ENCODE measurements at places on chromosomes 6 and 20.

- H3K27me3 ChIP-seq: no peaks in the 10 kb centered on the region
- no peak overlapping the region for H3K4me3 ChIP-seq
- no peak overlapping the region for H3K27ac ChIP-seq
- no peaks in the 10 kb centered on the region for H3K36me3 ChIP-seq
- no peak for DNase-seq
Measured at GRCh38 chr20:60131375-60131774, 173.2 kb downstream of the CDH26 start.

- no peaks in the 10 kb centered on the region for H3K27me3 ChIP-seq
- H3K4me1 ChIP-seq: no peaks in the 10 kb centered on the region
- peaks cover 3% of the 10 kb centered on the region for H3K36me3 ChIP-seq
- DNase-seq: no peak
- no peak overlapping the region for H3K27ac ChIP-seq
- no peak overlapping the region for H3K4me3 ChIP-seq
Measured at GRCh38 chr20:34762031-34762555, 57.9 kb downstream of the TP53INP2 start.

GRCh38 chr20:4989570-4989969, 11.7 kb downstream of the SLC23A2 start:
- no peak for DNase-seq
- peaks cover 3% of the 10 kb centered on the region for H3K4me1 ChIP-seq
- peak overlapping the region; percentile 9 for H3K27ac ChIP-seq
- no peak overlapping the region for H3K4me3 ChIP-seq
- H3K36me3 ChIP-seq: no peaks in the 10 kb centered on the region

DNA sequence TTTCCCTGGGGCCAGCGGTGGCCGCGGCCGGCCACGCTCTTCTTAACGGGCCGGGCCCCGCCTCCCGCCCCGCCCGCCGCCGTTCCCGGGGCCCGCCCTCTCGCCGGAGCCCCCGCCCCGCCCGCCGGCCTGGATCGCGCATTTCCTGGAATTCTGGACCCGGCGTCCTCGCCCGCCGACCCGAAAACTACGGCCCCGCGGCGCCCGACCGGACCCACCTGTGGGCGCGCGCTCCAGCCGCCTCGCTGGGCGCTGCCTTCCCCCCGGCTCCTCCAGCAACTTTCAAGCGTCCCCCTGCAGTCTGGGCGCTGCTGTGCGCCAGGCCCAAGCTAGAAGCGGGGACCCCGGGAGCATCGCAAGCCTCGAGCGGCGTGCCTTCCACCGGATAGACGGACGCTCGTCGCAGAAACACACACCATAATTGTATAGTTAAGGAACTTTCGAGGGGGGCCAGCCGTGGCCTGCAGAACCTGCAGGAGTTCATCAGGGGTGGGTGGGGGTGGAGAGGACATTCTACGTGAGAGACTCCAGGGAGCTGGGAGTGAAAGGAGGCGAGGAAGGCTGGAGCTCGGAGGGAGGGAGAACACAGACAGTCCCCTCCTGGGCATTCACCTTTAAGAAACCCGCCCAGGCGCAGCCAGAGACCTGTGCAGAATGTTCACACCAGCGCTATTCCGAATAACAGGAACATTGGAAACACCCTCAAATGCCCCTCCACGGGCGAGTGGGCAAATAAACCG, at the start of gene ADA:
ADA (minus strand) TSS at position 16 of the 740 bp plus-strand sequence. CDS start 92 bp downstream, outside the sequence.
- H3K4me3 ChIP-seq: peak within 1 kb of the TSS; percentile 70
- H3K4me1 ChIP-seq: peaks cover 20% of the 10 kb centered on the region
- H3K27me3 ChIP-seq: no peaks in the 10 kb centered on the region
- H3K27ac ChIP-seq: peak within 1 kb of the TSS; percentile 83
- no peaks in the 10 kb centered on the region for H3K36me3 ChIP-seq
- no peak for DNase-seq

- no peaks in the 10 kb centered on the region for H3K4me1 ChIP-seq
- no peak overlapping the region for H3K4me3 ChIP-seq
- no peaks in the 10 kb centered on the region for H3K36me3 ChIP-seq
- no peaks in the 10 kb centered on the region for H3K27me3 ChIP-seq
Measured at GRCh38 chr6:116210750-116211425, 43.0 kb downstream of the TSPYL4 start.

Data from tibial nerve (tissue), 4 donors.